Frontal cortex (tissue), 4 donors: ENCODE measurements at places on chromosomes 13 and 19. TPM values are rescaled to one million over a fixed set of nuclear protein-coding genes. Genes with fewer than 3 reads are reported as not detected.

The FGF9 gene
- 12.2 TPM for total RNA-seq

DNA sequence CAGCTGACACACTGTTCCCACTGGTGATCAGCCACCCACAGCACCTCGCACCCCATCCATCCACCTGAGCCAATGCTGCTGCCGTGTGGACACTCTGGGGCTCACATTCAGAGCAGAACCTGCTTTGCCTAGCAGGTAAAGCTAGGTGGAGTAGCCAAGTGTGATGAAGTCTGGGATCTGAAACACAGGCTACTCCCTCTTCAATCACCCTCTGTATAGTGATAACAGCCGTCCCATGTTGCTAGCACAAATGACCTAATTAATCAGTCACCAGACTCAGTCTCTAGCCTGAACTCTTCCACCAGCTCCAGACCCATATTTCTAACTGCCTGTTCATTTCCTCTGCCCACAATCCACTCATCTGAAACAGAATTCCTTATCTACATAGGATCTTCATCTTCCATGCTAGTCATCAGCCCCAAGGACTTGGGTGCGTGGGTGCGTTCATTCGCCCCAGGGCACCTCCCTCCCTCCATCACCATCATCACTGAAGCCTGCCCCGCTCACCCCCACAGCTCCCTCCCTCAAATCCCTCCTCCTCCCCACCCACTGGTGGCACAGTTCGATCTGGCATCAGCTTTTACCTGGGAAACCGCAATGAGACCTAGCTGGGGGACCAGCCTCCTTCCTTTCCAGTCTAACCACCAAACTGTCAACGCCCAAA is 19.8 kb downstream of the STK24 start:
- DNase-seq: no peak

DNA sequence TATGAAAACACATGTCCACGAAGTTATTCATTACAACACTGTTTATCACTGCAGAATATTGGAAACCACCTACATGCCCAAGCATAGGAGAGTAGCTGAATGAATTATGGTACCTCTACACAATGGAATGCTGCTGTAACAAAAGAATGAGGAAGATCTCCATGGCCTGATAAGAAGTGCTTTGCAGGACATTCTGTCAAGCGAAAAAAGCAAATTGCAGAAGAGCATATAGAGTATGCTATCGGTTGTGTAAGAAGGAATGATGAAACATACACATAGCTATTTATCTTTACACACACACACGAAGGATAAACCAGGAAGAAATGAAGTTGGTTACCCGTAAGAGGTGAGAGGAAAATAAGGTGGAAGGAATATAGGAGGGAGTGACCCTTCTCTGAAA is 37.5 kb upstream of the CEACAM20 start:
- DNase-seq: no peak

- DNase-seq: no peak
Observed at GRCh38 chr13:20387441-20387971, 138.2 kb downstream of the CRYL1 start.

DNA sequence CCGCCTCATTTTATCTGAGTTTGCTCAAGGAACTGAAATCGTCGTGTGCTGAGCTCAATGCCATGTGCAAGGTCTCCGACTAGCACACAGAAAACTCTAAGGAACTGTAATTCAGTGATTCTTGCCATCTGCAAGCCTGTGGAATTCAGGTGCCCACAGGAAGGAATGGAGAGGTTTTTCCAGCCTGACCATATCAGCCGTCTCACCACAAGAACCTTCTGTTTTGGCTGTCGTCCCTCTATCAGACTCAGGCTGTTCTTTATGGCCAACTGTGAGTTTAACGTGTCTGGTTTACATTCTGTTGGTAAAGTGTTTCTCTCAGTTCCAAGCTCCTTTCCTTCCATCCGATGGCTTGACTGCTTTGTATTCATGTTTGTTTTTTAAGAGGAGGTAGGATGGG is 293.5 kb downstream of the SPRY2 start:
- DNase-seq: no peak

- DNase-seq: no peak
Observed at GRCh38 chr13:27793507-27794367, 1.5 kb downstream of the GSX1 start.

GRCh38 chr13:67515895-67516294 is 285.8 kb upstream of the PCDH9 start:
- no peak for DNase-seq

DNA sequence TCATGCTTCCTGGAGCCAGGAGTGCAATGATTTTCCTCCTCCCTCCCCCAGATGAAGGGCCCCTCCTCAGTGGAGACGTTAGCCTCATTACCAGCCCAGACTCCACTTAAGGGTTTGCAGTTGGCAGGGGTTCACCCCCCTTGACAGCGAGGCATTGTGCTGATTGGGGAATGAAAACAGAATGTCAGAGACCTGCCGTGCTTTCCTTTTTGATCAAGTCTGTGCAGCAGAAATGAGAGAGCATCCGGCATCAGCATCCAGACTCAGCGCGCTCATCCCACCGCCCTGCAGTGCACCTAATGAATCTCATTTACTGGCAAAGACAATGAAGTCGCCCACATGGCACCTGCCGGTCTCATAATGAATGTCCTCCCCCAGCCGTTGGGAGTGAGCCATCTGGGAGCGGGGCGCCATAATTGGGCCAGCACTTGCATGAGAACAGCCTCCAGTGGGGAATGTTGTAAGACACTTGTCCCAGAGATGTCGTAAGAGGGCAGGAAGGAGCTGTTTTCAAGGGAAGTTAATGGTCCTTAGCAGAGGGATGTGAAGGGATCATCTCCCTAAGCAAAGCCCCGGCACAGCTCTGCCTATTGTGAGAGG is 98.3 kb upstream of the UQCRFS1 start:
- no peak for DNase-seq

The NCAN gene
- 162 TPM for total RNA-seq

The ADGRL1 gene
- total RNA-seq: 41.6 TPM
